Muscle of back (tissue), 13 donors: ENCODE measurements at places on chromosomes 2 and 18. TPM values are rescaled to one million over a fixed set of nuclear protein-coding genes. Genes with fewer than 3 reads are reported as not detected.
A peak's percentile ranks its signal among the peaks of the same experiment; 100 is the strongest.

HPCAL1 gene
- 27.0 TPM for polyA plus RNA-seq

LIMS4 gene
- polyA plus RNA-seq: 2.9 TPM

DNA sequence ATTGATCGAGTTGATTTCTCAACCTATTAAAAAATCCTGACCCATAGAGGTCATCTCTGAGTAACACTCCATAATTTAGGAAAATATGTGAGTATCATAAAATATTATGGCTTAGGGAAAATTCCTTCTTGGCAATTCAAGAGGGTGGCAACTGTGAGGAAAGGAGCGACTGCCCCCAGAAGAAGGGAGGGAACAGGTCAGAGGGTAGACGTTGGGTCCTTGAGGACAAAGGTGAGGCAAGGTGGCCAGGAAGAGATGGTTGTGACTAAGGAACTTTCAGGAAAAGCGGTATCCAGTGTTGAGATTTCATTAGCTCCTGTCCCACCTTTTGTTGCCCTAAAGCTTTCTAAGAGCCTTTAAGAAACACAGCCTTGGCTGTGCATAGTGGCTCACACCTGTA lies 10.5 kb upstream of the AGAP1 start:
- DNase-seq: no peak

GRCh38 chr2:126221506-126221905 lies 434.5 kb upstream of the GYPC start:
- DNase-seq: no peak

GRCh38 chr18:41530970-41531369 lies 424.1 kb upstream of the PIK3C3 start:
- DNase-seq: no peak

GRCh38 chr18:62399781-62400308 lies 74.7 kb downstream of the TNFRSF11A start:
- DNase-seq: no peak

- DNase-seq: no peak
These were observed 60.7 kb upstream of the ZNF532 start for GRCh38 chr18:58803978-58804377.

DNA sequence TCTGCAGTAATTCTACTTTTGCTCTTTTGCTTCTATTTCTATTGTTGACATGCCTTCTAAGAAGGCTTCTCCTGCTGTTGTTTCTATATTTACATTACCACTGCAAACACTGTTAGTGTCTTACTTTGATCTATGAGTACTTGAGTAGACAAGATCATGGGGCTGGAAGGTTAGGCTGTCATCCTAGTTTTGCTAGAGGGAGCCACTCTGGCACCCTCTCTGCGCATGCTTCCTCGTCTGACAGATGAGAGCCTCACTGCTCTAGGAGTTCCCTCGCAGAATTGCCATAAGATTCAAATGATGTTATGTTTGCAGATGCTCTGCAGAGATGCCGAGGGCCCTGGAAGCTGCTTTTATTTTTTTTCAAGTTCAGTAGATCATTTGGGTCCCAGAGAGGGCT lies 185.6 kb downstream of the RNF144A start:
- DNase-seq: no peak

- no peak for DNase-seq
These were observed 375.1 kb upstream of the ID2 start for GRCh38 chr2:8306530-8307351.

DNA sequence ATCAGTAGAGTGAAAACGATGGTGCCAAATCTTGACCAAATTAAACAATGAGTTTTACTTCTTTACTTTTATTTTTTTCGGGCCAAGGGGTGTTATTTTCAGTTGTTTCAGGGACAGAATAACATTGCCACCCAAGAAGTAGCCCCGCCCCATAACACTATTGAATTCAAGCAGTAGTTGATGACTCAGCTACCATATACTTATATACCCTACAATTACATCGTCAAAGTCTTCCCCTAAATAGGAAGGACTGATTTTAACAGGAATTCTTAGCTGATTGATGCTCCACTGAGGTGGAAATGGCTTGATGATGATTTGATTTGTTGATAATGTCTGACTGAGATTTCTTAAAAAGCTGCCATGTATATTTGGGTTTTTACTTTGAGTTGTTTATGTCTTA lies 24.7 kb downstream of the LYPD6B start:
- no peak for DNase-seq

DNA sequence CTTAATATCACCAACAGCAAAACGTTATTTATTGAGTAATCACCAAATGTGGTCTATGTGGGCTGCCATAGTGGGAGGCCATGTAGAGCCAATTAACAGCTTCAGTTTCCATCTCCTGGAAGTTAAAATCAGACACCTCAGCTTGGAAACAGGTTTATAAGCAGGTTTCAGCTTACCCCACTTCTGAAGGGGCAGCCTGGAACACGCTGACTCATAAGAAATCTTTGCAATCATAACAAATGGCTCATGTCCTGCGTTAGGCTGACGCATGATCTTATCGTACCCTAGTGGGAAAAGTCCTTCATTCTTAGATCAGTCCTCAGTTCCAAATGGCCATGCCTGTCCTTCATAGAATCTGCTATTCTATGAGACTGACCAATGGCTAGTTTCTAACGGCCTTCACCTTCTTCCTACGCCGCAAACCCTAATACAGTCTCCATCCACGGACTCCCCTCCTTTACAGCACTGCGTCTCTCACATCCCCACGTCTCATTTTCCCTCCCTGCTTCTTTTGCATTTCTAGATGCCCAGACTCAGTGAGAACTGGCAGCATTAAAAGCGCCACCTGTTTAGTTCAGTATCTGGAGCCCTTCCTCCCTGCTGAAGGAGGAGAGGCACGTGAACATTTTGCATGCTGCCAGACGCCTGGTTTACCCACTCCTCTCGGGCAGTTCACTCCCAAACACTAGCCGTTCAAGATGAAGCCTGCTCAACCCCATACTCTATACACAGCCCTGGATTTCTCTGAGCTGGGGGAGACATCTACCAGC lies 24.2 kb upstream of the BZW1 start:
- DNase-seq: peak; percentile 78

GRCh38 chr2:168517816-168518215 lies 61.7 kb downstream of the CERS6 start:
- DNase-seq: no peak

GRCh38 chr2:184078496-184078895 lies 519.8 kb upstream of the ZNF804A start:
- no peak for DNase-seq

TUBA3D gene
- 1.1 TPM for polyA plus RNA-seq

ZNF385B gene
- 20.3 TPM for polyA plus RNA-seq

GRCh38 chr2:128635361-128635900 lies 316.8 kb upstream of the HS6ST1 start:
- DNase-seq: no peak

DNA sequence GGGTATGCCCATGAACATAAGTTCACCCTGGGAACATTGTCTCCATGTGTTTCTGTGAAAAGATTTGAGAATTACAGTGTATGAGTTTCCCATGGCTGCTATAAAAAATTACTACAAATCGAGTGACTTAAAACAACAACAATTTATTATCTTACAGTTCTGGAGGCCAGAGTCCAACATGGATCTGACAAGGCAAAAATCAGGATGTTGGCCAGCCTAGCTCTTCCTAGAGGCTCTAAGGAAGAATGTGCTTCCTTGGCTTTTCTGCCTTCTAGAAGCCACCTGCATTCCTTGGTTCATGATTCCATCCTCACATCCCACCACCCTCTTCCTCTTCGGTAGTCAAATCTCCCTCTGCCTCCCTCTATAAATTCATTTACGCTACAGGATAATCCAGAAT lies 38.6 kb downstream of the FAM124B start:
- no peak for DNase-seq

GRCh38 chr2:82636402-82637020 lies 1822.6 kb downstream of the SUCLG1 start:
- no peak for DNase-seq

DNA sequence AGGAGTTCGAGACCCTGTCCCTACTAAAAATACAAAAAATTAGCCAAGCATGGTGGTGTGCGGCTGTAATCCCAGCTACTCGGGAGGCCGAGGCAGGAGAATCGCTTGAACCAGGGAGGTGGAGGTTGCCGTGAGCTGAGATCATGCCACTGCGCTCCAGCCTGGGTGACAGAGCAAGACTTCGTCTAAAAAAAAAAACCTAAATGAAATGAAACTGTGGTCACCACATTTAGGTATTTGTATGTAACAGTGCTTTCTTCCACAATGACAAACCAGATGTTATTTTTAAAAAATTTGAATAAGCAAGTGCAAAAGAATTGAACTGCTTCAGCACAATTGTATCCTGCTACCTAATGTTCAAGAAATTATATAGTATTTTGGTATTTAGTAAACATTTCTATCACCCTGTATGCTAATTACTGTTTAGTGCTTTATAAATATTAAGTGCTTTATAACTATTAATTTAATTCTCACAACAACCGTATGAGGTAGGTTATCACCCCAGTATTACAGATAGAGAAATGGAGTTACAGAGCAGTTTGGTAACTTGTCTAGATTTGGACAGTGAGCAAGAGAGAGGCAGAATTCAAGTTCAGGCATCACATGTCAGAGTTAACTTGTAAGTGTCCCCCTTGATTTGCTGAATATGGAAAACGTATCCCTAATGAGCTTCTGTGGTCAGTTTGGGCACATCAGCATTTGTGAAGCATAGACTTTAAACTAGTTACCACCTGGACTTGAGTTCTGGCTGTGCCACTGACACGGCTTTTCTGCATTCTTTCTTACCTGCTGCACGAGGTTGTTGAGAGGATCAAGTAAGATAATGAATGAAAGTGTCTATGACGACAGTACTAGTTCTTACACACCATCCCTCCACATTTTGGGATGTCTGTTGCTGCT lies 14.4 kb downstream of the PHLPP1 start:
- DNase-seq: no peak

GRCh38 chr18:3440341-3440740 lies 9.6 kb upstream of the TGIF1 start:
- no peak for DNase-seq
